ENCODE measurements at places on chromosomes 6 and 20.

DNA sequence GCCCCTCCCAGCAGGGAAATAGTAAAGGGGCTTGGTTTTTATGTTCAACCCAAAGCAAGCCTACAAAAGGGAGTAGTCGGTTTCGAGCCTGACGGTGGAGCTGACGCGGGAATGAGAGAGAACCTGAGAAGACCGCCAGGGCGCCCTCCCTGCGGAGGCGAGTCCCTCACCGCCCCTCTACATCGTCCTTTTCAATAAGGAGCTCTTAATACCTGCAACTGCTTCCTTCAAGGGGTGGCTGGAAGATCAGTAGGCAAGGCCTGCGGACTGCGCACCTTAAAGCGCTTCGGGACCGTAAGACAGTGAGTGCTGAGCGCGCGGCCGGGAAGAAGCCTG lies 709 bp upstream of the ZNF76 start:
- DNase-seq: peak; percentile 30

DNA sequence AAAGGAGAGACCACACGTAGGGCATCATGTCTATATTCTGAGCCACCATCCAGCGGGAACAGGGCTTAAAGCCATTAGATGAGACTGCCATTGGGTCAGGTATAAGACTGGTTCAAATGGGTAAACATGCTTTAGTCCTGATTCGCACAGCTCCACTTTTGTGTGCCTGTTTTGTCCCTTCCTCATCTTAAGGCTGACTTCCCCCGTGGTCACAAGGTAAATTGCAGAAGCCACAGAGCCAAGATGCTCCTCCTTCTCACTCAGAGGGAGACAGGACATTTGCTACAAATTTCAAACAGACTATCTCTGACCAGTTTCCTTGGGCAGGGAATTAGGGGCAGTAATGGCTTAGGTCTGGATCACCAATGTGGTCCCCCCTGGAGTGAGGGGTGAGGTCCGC lies 11.4 kb upstream of the IFNGR1 start:
- no peak for DNase-seq

- DNase-seq: no peak
Observed at GRCh38 chr20:2801286-2801728, 880 bp upstream of the CPXM1 start.

DNA sequence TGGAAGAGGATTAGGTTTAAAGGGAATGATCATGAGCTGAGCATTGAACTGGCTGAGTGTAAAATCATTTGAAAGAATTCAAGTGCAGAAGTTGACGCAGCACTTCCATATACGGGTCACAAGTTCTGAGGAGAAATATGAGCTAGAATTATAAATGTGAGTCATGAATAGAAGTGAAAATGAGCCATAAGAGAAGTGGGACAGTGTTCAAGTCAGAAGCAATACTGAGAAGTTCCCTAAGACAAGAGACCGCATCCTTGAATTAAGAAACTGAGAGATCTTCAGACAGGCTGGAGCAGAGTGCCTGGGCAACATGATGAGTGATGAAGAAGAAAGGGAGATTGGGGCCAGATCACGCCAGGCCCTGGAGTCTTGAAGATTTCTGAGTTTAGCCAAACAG lies 209.7 kb downstream of the TBX18 start:
- no peak for DNase-seq

DNA sequence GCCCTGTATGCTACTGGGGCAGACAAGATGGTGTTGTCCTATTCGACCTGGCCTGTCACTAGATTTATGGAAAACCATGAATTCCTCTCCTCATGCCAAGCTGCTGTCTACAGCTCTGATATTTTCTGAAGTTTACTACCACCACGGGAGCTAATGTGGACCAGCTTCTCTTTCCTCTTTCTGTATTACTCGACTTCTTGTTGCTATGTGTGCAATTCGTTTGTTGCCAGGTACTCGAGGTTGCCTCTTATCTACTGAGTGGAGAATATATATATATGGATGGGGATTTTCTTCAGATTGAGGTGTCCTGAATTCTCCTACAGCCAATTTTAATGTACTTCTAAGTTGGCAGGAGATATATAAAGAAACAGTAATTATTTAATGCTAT lies 34.7 kb downstream of the MAN1A1 start:
- no peak for DNase-seq

All from NCI-H1694 treated with DMSO at 0.1 percent for 48 hours (cell line).